Fibroblast of skin of left quadriceps (primary cell): ENCODE measurements at places on chromosomes 3 and 15.

GRCh38 chr3:188661806-188662205 lies 507.8 kb downstream of the LPP start:
- DNase-seq = no peak

- DNase-seq = no peak
Observed at GRCh38 chr3:171249245-171249644, 211.0 kb downstream of the TNIK start.

DNA sequence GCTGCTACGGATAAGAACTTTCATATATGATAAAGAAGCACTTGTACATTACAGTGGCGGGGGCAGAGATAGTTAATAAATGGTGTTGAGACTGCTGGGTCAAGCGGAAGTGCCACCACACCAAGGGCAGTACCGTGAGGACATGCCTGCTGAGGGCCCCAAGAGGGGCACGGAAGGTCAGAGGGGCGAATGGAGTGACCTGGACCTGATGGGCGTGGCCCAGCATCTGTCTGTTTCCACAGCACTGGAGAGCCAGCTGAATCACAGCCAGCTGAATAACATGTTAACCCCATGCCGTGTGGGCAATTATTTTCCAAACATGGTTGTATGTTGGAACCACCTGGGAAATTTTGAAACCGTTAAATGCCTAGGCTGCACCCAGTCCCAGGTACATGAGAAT lies 37.2 kb downstream of the ANKDD1A start:
- no peak for DNase-seq

- DNase-seq = peak; percentile 20
Observed at GRCh38 chr15:27486051-27486450, 515.1 kb downstream of the GABRG3 start.

- no peak for DNase-seq
Observed at GRCh38 chr15:36924034-36924433, 176.3 kb downstream of the MEIS2 start.

DNA sequence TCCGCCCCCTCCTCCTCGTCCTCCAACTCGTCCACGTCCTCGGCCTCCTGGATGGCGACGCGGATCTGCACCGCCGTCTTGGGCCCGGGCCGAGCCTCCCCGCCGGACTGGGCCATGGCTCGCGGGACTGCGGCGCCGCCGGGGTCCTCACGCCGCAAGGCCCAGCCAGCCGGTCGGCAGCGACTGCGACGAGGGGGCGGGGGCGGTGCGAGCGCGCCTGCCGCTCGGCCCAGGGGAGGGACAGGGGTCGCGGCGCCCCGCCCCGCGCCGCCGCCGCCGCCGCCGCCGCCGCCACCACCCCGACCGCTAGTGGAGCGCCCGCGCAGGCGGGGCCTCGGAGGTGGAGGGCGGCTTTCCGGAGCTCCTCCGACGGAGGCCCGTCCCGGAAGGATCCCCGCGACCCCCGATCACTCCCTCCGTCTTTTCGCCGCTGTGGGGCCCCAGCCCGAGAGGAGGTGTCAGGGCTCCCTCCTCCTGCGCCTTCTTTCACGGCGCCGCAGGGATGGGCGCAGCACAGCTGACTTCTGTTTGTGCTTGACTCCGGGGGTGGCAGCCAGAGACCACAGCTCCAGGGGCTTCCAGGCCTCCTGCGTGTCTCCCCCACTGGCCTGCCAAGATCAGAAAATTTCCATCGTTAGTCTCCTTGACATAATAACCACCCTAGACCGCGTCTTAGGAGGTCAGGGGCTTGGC lies at the start of gene LARP6:
Gene LARP6 (minus strand): TSS at position 185 of the 693 bp plus-strand sequence. CDS start 69 bp downstream, at position 116.
- DNase-seq = no peak

GRCh38 chr3:143826296-143826695 lies 22.0 kb downstream of the SLC9A9 start:
- no peak for DNase-seq

- DNase-seq = no peak
Observed at GRCh38 chr3:67901681-67902080, 247.3 kb upstream of the SUCLG2 start.

GRCh38 chr15:88904624-88905327 lies 8.4 kb downstream of the MFGE8 start:
- no peak for DNase-seq

- DNase-seq = no peak
Observed at GRCh38 chr15:77839970-77840905, 207.5 kb upstream of the LINGO1 start.

DNA sequence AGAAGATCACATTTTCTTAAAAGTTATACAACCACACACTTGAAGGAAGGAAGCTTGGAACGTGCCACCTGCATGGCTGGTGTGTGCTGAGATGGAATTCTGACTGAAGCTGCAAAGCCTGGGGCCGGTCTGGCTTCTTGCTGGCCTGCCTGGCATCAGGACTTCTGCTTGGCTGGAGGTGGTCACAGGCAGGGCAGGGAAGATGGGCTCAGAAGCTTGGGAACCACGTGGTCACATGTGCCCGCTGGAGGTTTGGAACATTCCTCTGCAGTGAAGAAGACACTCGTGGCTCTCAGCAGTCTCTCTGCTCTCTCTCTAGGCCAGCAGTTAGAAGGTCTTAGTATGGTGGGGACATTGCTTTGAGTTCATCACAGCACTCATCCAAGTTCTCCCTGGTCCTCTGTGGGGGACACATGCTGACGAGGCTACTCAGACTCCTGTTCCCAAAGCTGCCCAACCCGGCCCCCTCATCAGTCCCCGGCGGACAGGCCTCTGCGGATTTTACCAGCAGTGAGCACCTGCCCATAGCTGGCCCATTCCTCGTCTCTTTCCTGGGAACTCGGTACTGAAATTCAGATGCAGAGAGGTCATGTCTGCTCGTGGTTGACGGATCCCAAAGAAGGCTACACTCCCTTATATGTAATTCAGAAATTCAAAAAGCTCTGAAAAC lies 229.0 kb downstream of the ADAMTS17 start:
- no peak for DNase-seq

GRCh38 chr3:44045476-44046275 lies 196.0 kb upstream of the TOPAZ1 start:
- no peak for DNase-seq

GRCh38 chr3:124845406-124845805 lies 41.8 kb downstream of the ITGB5 start:
- DNase-seq = peak; percentile 65

DNA sequence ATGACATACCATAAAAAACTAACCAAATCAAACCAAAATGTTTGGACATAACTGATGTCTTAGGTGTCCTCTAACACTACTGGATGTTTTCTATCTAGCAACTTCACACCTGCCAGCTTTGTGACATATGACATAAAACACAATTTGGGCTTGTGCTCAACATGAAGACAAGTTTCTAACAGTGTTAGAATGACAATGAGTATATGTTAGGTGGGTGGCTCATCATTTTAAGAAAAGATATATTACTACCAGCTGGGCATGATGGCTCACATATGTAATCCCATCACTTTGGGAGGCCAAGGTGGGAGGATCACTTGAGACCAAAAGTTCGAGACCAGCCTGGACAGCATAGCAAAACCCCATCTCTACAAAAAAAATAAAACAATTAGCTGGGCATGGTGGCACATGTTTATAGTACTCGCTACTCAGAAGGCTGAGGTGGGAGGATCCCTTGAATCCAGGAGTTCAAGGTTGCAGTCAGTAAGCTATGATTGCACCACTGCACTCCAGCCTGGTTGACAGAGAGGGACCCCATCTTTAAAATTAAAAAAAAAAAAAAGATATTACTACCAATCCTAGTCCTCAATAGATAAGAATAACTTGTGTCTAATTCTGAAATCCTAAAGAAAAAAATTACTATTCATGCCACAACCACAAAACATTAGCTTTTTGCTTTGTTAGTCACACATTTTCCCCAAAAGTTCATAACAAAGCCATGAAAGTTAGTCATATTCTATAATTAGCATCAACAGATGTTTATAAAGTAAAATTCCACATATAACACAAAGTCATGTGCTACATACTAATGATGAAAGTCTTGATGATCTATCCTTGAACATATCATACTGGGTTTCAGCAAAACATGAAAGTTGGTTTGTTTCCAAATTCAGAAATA lies 59.9 kb downstream of the LRRFIP2 start:
- peak; percentile 85 for DNase-seq

DNA sequence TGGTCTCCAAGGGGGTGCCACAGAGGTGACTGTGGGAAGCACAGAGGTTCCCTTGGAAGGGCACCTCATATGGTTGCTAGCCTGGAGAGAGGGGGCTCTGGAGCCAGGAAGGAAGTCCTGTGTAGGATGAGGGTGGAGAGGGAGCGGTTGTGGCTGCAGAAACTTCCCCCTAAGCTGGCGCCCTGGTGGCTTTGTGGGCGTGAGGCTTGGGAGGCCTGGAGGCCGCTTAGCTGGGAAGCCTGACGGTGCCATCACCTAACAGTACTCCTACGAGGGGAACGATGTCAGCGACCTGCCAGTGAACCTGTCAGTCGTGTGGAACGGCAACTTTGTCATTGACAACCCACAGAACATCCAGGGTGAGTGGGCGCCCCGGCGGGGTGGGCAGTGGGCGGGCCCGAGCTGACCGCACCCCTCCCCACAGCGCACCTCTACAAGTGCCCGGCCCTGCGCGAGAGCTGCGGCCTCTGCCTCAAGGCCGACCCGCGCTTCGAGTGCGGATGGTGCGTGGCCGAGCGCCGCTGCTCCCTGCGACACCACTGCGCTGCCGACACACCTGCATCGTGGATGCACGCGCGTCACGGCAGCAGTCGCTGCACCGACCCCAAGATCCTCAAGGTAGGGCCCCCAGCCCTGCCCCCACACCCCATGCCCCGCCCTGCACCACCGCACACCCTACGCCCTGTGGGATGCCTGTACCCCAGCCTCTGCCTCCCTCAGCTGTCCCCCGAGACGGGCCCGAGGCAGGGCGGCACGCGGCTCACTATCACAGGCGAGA lies 31.0 kb downstream of the PLXNA1 start:
- no peak for DNase-seq

GRCh38 chr3:53416530-53416929 lies 69.2 kb upstream of the DCP1A start:
- DNase-seq = no peak

GRCh38 chr15:91335702-91336101 lies 235.6 kb downstream of the SV2B start:
- no peak for DNase-seq

DNA sequence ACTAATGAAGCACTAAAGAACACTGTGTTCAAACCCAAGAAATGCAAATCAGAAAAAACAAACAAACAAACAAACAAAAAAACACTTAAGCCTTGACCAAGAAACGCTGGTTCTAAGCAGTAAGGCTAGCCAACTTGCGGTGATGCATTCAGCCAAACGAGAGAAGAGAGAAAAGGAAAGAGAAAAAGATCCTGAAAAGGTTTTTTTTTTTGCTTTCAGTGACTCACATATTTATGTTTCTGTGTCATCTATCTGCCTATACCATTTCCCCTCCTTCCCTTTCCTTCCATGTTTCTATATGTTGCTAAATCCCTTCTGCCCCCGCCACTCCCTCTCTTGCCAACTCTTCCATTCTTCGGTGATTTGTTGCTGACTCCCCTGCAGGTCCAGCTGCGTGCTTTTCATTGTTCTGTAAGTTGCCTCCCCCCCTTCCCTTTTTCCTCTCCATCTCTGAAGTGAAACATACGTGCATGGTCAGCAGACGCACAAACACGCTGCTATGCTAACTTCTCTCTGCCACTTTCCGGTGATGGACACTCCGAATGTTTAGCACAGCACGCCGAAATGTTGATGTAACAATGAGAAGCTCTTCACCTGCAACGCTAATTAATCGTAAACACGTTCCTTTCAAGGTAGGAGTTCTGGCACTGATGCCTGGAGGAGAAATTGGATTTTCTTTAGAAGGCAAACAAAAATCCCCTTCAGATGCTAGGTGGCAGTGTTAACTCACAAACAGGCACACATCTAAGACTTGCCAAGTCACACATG lies 154.4 kb downstream of the TUSC7 start:
- DNase-seq = peak; percentile 19

- no peak for DNase-seq
Observed at GRCh38 chr3:50592568-50592967, 19.0 kb downstream of the CISH start.

- peak; percentile 48 for DNase-seq
Observed at GRCh38 chr3:105938101-105938500, 69.3 kb upstream of the CBLB start.

DNA sequence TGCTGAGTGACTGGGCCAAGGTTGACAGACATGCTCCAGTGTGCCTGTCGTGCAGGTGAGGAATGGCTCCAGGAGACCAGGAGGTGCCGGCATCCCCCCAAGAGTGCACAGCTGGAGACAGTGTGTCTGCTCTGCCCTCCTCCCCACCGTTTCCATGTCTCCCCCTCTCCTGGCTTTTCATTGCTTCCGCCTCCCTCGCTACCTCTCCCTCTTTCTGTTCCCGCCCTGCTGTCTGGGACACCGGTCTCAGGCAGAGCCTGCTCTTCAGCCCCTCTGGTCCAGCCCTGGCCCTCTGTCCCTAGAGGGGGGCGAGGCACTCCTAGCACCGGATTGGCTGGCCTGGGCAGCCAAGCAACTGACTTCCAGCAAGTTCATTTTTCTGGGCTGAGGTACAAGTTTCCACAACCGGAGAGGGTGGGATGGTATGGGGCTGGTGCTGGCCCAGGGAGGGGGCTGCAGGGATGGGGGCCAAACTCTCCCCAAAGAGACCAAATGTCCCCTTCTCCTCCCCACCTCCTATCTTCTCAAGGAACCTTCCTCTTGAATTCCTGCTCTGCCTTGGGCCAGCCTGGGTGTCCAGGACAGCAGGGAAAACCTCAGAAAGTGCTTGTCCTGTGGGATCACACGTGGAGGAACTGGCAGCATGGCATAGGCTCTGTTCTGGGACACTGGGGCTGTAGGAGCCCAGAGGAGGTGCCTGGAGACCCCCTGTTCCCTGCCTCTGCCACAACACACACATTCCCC lies 32.6 kb downstream of the PRKCD start:
- DNase-seq = no peak

DNA sequence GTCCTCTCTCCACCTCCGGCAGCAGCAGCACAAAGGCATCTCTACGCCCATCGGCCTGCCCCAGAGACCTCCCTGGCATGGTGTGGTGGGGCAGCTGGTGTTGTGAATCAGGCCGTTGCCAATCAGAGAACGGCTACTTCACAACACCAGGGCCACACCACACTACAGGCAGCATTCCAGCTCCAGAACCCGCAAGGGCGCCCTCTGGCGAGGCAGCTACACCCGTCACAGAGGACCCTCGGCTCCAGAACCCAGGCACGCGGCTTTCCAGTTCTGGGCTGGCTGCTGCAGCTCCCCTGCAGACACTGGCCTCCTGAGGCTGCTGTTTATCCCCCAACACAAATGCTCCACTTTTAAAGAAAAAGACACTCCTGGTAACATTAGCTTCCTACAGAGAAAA lies 127.5 kb upstream of the TOPAZ1 start:
- DNase-seq = no peak

DNA sequence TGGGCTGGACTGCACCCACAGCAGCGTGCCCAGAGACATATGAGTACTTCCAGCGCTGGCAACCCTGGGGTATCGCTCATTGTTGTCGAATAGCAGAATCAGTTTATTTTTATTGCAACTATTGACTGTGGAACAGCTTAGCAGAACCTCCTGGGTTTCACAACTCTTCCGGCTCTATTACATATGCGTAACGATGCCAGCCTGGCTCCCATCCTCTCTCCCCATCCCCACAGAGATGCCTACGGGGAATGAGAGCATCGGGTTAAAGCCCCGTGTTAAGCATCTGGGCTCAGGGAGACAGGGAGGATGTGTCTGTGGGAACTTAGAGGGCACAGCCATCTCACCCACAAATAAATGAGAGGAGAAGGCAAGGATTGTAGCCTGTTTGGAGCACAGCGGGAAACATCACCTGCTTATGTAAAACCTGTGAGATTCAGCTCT lies 76.6 kb upstream of the DLG1 start:
- DNase-seq = no peak

- DNase-seq = no peak
Observed at GRCh38 chr15:34119291-34119690, 17.4 kb downstream of the PGBD4 start.

- no peak for DNase-seq
Observed at GRCh38 chr3:26596335-26596734, 26.2 kb upstream of the LRRC3B start.
